SW 1271 (cell line): ENCODE measurements at places on chromosomes 2 and 18.

DNA sequence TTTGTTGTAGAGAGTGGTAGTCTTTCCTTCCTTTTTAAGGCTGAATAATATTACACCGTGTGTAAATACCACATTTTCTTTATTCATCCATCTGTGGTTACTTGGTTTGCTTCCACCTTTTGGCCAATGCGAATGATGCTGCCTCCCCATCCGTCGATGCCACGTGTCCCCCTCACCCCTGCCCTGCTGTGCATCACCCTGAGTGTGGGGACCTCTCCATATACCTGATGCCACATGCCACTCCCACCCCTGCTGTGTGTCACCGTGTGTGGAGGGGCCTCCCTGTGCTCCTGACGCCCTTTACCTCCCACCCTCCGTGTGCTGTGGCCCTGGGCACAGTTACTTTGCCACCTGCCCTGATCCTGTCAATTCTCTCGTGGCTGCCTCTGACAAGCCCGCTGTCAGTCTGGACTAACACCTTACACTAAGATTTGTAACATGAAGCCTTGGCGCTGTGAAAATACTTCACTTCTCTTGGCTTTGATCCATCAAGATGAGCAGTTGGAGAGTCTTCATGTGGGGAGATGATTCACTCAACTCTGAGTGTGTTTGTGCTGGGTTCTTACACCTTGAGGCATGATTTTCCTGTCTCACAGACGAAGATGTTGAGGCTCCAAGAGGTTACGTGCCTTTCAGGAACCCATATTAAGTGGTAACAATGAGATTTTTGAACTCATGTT, 234.0 kb downstream of the ZNF407 start:
- no peak for DNase-seq

- DNase-seq: no peak
These were observed 49.4 kb downstream of the PDE1A start for GRCh38 chr2:182377467-182377866.

DNA sequence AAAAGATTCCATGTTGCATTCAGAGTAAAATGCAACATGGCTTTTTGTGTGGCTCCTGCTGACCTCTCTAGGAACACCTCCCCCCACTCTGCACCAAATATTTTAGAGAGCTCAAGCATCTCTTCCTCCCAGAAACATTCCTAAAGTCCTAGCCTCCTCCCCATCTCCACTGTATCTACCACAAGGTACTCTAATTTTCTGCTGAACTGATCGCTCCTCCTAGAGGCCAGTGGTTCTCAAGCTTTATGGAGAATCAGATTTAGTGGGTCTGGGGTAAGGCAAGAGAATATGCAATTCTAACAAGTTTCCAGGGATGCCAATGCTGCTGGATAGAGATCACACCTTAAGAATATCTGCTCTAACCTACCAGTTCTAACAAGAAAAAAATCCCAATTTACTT, 89.5 kb upstream of the HNRNPA3 start:
- DNase-seq: no peak

DNA sequence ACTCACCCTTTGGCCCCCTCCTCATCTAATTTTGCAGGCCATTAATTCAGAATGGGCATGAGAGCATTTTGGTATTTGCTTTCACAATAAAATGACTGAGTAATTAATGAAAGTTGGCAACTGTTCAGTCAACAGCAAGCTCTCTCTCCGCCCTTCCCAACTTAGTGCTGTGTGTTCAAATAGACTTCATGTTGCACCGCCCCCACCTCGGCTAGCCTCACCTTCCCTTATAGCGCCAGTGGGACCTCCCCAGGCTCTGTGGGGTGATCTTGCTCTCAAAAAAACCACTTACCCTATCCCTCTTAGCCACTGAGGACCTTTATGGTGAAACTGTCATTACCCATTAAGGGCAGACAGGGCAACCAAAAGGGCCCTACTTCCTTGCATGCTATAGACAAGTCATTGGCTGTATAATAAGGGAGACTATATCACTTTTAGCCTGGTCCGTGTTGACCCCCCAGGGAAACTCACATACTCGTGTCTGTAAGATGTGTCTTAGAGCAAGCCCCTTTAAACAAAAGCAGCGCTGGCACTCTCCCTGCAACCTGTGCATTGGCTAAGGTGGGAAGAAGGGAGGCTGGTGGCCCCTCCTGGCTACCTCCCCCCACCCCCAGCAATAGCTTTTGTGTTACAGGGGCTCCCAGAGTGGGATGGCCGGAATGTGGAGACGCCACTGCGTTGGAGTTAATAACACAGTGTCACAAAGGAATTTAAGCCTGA, 15.2 kb downstream of the EN1 start:
- DNase-seq: no peak

DNA sequence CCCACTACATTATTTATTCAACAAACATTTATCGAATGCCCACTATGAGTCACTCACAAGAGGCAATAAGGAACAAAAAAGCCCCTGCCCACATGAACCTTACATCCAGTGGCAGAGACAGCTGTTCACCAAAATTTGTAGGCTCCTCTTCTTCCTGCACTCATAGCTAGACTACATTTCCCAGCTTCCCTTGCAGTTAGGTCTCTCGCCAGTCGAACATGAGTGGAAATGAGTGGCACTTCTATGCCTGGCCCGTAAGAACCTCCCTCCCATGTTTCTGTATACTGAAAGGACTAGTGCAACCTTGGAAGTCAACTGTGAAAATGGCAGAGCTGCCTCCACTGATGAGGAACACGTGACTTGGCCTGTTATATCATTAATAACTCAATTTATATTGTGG, 19.4 kb upstream of the NCOA1 start:
- DNase-seq: no peak

GRCh38 chr2:26740346-26740745, 23.7 kb upstream of the SLC35F6 start:
- no peak for DNase-seq

DNA sequence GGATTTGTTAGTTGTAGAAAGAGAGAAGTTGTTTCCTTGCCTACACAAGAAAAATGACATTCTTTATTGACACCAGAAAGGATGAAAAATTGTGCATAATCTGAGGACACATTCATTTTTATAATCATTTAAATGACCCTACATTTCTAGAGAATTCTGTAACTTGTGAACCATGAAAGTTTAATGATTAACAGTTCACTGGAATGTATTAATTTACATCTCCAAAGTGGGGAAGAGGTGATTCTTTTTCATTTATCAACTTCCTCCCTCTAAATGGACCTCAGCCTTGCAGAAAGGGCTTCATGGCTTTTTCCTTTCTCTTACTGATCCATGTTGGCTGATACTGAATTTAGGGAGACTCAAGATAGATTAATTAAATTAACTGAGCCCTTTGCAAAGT, 565.2 kb upstream of the LINC00305 start:
- DNase-seq: no peak

- no peak for DNase-seq
These were observed 234.5 kb upstream of the COPS8 start for GRCh38 chr2:236851187-236851586.

- DNase-seq: no peak
These were observed at the start of gene ABHD1 for GRCh38 chr2:27123302-27124150. ABHD1 (plus strand) TSS chr2:27123815; CDS start chr2:27123949, 134 bp downstream.

DNA sequence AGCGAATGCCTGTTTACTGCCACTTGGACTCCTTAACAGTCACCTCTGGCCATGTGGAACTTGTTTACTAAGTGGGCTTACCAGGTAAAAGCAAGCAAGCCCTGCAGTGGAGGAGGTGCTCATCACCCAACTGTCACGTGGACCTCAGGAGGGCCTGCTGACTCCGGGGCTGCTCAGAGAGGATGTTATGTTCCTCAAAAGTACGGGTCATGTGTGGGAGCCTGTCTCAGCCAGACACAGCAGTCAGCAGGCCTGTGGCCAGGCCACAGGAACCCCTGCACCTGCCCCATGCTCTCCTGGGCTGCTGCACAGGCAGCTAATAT, 36.2 kb downstream of the AMER3 start:
- DNase-seq: no peak

DNA sequence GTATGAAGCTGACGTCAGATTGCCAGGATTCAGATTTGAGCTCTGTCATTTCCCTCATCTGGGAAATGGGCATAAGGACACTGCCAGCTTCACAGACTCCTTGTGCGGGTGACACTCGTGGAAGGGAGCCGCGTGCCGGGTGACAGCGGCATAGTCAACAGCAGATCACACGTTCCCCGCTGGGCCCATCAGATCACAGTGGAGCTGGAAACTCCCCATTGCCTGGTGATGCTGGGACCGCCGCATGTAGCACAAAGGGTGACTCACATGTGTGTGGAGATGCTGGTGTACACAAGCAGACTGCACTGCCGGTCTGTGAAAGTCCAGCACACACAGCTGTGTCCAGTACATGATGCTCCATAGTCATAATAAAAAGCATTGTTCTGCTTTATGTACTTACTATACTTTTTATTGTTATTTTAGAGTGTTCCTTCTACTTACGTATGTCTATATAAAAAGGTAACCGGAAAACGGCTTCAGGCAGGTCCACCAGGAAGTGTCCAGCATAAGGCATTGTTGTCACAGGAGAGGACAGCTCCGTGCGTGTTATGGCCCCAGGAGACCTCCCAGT, 31.8 kb downstream of the SALL3 start:
- DNase-seq: no peak

GRCh38 chr2:44295633-44296359, 20.5 kb downstream of the SLC3A1 start:
- DNase-seq: no peak

DNA sequence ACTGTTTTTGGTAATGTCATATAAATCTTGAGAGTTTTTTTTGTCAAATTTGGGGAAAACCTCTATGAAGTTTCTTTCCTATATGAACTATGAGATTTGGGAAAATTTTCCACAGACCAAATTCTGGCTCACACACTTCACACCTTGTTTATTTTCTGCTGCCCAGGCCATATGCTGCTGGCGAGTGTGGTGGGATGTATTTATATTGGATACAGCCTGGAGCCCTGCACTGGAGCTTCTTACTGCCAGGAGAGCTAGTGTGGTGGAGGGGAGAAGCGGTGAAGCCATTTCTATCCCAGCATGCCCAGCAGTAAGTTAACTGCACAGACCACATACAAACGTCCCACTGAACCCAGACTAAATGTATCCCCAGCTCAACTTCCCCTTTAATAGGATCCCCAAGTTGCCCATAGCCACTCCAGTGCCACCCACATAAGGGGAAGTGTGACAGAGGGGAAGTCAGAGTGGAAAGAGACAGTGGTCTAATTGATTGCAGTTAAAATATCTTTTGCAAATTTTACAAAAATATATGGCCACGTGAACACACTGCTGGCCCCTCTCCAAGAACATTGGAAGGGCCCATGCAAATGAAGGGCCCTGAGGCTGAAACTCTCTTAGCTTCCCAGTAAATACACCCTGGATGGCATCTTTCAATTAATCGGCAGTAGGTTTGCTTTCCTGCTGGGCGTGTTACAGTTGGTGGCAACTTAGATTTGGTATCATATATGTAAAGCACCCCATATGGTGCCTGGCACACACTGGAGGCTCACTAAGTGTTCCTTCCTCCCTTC, 146.6 kb upstream of the ITGA6 start:
- DNase-seq: no peak

DNA sequence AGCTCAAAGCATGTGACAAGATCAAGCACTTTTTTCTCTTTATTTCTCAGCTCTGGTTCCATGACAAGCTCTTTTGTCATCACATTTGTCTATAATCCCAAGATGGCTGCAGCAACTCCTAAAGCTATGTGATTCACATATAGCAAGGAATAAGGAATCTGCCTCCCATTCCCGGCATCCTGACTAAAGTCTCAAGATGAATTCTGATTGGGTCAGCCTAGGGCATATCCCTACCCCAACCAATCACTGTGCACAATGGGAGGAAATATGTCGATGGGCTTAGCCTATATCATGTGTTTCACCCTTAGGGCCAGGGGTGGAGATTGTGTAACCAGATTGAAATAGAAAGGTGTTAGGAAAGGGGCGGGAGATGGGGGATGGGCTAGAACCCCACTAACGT, 23.1 kb upstream of the COLEC12 start:
- no peak for DNase-seq

DNA sequence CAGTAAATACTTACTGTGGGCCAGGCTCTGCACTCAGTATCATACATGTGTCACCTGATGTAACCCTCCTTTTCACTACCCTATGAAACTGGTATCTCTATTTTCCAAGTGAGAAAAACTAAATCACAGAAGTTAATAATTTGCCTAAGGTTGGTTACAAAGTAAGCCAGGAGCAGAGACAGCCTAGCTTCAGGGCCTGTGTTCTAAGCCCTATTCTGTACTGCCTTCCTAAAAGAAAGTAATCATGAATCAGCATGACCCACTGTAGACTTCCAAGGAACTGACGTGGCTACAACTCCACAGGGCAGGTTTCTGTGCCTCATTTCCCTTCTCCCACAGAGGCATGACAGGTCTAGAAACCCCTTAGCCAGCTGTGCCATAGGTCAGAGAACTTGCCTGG, 14.3 kb downstream of the ZNF142 start:
- DNase-seq: no peak

DNA sequence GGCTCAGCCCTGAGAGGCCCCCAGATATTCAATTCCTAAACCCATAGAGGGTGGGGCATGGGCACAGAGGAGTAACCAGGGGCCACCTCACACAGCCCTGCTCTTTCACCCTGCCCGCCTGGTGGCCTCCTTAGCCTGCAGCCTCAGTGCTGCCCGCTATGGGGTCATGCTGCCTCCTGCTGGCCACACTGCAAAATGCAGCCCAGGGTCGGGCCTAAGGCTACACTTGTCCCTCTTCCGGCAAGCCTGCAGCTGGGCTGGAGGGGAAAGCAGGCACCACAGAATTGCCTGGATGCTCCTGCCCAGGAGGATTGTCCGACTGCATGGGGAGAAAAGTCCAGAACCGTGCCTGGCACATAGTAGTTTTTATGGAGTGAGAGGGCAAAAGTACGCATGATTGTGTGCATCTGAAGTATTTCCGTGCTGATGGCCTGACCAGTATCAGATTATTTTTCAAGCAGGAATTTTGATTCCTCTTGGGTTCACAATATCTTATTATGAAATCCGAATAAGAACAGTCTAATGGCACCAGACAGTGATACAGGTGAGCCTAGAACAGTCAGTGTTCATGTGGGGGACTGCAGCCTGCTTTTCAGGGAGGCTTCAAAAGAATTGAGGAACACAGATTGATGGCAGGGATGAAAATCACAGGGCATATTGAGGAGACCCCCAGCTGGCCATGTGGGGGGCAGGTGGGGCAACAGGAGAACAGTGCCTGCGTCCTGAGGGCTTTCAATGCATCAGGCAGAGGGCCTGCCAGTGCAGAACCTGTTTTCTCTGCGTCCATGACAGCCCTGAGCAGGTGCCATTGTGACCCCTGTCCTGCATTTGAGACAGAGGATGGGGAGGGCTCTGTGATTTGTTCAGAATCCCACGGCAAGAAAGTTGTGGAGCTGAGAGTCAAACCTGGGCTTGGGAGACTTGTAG, 51.2 kb upstream of the ALPP start:
- peak; percentile 14 for DNase-seq

GRCh38 chr2:189709501-189710221, 35.2 kb downstream of the ANKAR start:
- DNase-seq: no peak

- no peak for DNase-seq
These were observed 358.5 kb downstream of the ALK start for GRCh38 chr2:29562896-29563295.
